Caudate nucleus (tissue), 63 donors: ENCODE measurements at places on chromosomes 3 and 15.

GRCh38 chr15:62447742-62448141, 282.7 kb upstream of the C2CD4B start:
- DNase-seq: no peak

GRCh38 chr15:89067751-89068150, 20.5 kb upstream of the ABHD2 start:
- DNase-seq: no peak

DNA sequence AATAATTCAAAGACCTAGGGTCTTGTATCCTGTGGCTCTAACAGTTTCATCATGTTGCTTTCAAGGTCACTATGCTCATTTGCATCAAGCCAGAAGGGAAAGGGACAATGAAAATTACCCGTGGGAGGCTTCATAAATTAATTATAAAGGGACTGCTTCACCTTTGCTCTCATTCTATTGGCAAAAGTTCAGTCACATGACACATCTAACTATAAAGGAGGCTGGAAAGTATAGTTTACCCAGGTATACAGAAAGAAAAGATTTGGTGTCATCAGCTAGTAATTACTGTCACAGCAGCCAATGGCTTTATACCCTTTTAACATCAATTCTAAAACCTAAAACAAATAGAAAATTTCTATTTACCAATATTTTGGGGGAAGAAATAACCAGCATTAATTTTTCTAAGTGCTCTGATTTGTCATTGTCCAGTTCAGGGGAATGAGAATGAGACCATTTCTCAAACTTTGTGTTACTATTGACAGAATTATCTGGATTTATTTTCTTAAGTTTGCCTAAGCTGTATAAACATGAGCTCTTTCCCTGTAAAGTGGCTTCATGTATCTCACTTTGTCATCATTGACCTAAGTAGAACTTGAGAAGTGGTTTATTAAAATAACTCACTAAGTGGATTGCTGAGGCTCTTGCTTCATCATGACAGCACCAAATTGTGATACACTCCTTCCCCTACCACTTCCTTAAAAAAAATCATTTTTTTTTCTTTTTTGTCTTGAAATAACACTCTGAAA, 257.7 kb upstream of the PEX5L start:
- no peak for DNase-seq

GRCh38 chr3:108124337-108125152, 33.7 kb upstream of the CD47 start:
- DNase-seq: no peak

- DNase-seq: no peak
These were observed 36.6 kb downstream of the DMXL2 start for GRCh38 chr15:51585986-51586385.

DNA sequence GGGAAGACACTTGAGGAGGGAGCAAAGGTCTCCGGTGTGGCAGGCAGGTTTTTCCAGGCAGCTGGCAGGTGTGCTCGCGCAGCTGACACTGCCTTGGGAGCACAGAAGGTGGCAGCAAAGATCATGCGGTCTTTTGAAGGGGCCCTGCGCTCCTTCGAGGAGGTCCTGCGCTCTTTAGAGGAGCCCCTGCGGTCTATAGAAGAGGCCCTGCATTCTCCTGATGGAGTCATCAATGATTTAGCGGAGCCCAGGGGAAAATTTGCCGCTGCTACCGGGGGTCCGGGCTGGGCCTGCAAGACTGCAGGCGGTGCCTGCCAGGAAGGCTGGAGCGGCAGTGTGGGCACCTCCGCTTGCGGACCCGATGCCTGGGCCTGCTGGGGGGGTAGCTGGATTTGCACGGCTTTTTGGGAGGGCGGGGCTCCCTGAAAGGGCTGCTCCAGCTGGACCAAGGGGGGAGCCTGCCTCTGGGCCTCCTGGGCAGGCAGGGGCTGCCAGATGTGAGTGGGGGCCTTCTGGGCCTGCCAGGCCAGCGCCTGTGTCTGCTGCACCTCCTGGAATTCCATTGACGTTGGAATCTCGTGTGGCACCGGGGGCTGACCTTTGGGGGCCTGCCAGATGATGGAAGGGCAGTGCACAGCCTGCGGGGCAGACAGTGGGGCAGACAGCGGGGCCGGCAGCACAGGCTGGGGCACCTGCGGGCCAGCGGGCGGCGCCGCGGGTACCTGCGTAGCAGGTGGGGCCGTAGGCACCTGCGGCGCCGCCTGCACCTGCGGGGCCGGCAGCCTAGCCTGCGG, 2.1 kb downstream of the MAGEL2 start:
- no peak for DNase-seq

GRCh38 chr3:61813636-61814035, 252.3 kb downstream of the PTPRG start:
- no peak for DNase-seq

DNA sequence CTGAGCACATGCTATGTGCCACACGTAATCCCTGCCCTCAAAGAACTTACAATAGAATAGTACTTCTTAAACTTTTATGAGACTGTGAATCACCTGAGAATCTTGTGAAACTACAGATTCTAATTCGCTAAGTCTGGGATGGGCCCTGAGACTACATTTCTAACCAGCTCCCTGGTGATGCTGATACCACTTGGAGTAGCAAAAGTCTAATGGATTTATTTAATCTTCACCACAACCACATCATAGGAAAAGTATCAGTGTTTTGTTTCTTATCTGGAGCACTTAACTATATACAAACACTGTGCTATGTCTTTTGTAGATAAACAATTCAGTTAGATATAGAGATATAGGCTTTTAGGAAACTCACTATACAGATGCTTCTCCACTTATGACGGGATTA, 23.8 kb upstream of the TCF12 start:
- DNase-seq: no peak

DNA sequence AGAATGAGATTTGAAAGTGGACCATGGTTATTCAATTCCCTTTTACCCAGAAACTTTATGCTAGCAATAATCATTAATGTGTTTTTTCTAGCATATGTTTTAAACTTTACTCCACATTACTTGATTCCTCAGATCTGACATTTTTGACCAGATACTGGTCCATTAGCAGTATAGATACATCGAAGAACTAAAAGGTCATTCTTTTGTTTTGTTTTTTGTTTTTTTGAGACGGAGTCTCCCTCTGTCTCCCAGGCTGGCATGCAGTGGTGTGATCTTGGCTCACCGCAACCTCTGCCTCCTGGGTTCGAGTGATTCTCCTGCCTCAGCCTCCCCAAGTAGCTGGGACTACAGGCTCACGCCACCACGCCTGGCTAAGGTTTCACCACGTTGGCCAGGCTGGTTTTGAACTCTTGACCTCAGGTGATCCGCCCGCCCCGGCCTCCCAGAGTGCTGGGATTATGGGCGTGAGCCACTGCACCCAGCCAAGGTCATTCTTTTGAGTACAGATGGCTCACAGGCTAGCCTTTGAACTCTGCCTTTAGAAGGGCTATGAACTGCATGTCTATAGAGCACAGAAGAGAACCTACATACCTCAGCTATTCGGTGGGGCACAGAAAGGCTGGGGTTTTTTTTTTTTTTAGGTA, 28.6 kb downstream of the CHP1 start:
- DNase-seq: no peak

DNA sequence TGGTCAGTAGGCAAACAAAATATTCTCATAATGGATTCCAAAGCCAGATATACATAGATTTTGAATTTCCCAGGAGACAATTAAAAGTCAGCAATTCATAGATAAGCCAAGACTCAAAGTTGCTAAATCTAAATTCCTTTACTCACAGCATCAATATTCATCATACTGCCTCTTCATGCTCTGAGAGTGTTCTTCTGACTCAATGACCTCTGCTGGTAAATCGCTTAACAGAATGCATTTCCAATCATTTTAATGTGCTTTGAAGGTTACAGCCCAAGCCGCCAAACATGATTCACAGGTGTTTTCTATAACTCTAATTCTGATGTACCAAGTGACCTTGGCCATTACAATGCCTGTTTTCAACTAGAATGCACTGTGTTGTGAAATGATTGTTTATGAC, 24.2 kb upstream of the SLC4A7 start:
- DNase-seq: no peak

DNA sequence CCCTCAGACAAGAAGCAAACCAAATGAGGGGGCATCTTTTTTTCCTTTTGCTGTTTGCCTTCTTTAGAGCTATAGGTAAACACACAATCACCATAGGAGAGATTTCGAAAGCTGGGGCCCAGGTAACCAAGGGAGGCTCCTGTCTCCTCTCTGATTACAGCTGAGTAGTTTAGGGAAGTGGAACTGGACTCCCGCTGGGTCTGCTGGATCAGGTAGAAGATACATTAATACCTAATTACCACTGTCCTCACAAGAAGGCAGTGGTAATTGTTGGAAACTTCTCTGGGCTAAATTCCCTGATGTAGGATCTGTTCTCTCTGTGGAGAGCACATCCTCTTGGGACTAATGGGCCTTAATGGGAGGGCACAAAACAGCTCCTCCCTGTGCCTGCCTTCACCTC, 32.7 kb downstream of the HDC start:
- no peak for DNase-seq
